ENCODE measurements at places on chromosomes 2 and 18. TPM values are rescaled to one million over a fixed set of nuclear protein-coding genes. Genes with fewer than 3 reads are reported as not detected.

DNA sequence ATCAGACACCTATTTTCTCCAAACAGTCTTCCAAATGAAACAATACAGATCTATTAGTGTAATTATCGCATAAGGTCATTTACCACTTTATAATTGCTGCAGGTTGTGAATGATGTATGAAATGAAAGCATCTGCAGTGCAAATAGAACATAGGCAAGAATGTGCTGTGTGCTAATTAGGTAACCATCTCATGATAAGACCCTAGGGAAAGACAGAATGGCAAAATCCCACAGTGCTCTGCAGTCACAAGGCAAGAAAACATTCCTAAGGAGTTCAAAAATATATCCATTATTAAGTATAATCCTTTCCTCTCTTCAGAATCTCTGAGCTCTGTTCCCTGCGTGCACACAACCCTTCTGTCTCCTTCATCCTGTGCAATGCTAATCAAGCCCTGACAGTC lies 488.1 kb downstream of the NR4A2 start:
- H3K4me3 ChIP-seq, result no peak overlapping the region
- DNase-seq, result no peak
- H3K27ac ChIP-seq, result no peak overlapping the region
- H3K4me1 ChIP-seq, result no peaks in the 10 kb centered on the region
- H3K36me3 ChIP-seq, result no peaks in the 10 kb centered on the region
- no peaks in the 10 kb centered on the region for H3K27me3 ChIP-seq

C2orf92 gene
- 1.8 TPM for total RNA-seq

TCF23 gene
- total RNA-seq, result 0.08 TPM

GRCh38 chr2:218648787-218649100 lies 10.7 kb downstream of the ZNF142 start:
- H3K4me3 ChIP-seq, result no peak overlapping the region
- peaks cover 94% of the 10 kb centered on the region for H3K36me3 ChIP-seq
- DNase-seq, result no peak
- no peaks in the 10 kb centered on the region for H3K4me1 ChIP-seq
- no peak overlapping the region for H3K27ac ChIP-seq

DNA sequence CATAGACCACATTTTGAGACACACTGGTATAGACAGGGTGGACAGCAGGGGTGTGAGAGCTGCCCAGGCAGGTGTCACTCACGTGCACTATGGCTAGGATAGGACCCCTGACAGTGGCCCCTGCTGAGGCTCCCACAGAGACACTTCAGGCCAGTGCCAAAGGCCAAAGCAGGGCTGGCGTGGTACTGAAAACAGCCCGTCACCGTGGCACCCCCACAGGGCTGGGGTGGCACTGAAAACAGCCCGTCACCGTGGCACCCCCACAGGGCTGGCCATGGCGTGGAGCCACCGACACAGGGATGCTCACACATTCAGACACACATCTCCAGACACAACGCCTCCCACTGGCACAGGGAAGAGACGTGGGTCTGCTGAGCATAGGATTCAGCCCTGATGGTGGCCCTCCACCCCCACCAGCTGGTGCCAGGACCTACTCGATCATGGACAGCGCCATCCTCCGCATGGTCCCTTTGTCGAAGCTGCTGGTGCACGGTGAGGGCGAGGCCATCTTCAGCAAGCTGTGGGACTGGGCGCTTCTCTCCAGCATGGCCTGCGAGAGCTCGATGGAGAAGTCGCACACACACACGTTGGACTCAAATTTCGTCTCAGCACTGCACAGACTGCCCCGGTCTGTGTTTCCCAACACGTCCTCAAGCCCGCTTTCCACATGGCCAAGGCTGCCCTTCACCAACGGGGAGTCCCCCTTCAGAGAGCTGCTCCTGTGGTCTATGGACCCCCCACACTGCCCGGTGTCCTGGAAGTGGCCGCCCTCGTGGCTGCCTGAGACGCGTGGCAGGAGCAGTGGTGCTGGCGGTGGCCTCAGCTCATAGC lies 34.1 kb downstream of the ANKMY1 start:
- peaks cover 14% of the 10 kb centered on the region for H3K4me1 ChIP-seq
- no peak overlapping the region for H3K27ac ChIP-seq
- H3K27me3 ChIP-seq, result peaks cover 19% of the 10 kb centered on the region
- DNase-seq, result no peak
- no peak overlapping the region for H3K4me3 ChIP-seq

DNA sequence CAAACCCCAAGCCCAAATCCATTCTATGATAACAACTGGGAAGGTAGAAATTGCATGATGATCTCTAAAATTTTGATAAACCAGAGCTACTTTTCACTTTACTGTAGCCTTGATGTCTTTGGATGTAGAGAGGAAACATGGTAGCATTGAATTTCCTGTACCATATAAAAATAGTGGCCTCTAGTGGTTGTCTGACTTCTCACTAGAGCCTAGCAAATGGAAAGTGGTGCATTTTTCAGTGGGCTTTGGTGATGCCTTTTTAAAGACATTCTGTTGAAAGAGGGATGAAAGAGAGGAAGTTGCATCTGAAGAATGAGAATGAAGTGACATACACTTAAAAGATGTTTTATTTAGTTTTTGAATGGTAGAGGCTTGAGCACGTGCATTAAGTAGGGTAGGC lies 662.2 kb downstream of the XIRP2 start:
- no peak for DNase-seq
- H3K36me3 ChIP-seq, result no peaks in the 10 kb centered on the region
- H3K27ac ChIP-seq, result no peak overlapping the region
- no peak overlapping the region for H3K4me3 ChIP-seq
- no peaks in the 10 kb centered on the region for H3K4me1 ChIP-seq

OR6B3 gene
- total RNA-seq, result not detected

SLC30A3 gene
- total RNA-seq, result 5.9 TPM
